H4 (cell line): ENCODE measurements at places on chromosomes 7 and 10. TPM values are rescaled to one million over a fixed set of nuclear protein-coding genes. Genes with fewer than 3 reads are reported as not detected.

DNA sequence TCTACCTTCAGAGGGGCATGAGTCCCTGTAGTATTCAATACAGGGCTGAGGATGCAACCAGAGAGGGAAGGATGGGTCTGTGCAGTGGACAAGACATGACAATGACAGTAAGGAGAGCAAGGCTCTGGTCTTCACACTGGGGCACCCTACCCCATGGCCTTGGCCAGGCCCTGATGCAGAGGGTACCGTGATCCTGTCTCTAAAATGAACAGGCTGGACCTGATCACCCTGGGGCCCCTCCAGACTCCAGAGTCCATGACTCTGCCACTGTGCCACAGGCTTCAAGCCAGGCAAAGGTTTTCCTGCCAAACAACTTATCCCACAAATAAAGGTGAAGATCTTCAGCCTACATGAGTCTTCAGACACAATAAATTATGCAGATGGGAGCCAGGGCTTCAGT lies 4.9 kb downstream of the MAT1A start:
- DNase-seq: no peak

GRCh38 chr10:130138479-130138866 lies 2.3 kb downstream of the GLRX3 start:
- DNase-seq: peak; percentile 47

DNA sequence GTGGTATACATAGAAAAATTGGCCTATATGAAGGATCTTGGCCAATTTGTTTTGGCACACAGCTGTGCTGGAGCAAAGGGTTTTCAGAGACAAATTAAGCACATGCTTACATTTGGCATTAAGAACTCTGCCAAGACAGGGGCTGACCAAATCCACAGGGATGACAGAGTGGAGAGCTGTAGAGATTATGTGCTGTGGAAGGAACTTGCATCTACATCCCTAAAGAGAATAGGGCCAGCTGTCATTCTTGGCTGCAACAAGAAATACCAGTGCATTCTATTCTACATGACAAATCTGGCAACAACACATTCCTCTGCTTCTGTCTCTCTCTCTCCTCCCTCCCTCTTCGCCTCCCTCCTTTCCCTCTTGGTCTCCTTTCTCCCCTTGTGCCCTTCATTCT lies 75.6 kb downstream of the POM121L12 start:
- no peak for DNase-seq

GRCh38 chr10:86821388-86821999 lies 65.1 kb downstream of the BMPR1A start:
- no peak for DNase-seq

GRCh38 chr7:147937428-147937827 lies 653.1 kb upstream of the C7orf33 start:
- peak; percentile 73 for DNase-seq

GRCh38 chr7:137772748-137773147 lies 74.0 kb downstream of the DGKI start:
- DNase-seq: peak; percentile 16

Gene MRPS16
- total RNA-seq: 57.6 and 71.6 TPM in 2 replicates

DNA sequence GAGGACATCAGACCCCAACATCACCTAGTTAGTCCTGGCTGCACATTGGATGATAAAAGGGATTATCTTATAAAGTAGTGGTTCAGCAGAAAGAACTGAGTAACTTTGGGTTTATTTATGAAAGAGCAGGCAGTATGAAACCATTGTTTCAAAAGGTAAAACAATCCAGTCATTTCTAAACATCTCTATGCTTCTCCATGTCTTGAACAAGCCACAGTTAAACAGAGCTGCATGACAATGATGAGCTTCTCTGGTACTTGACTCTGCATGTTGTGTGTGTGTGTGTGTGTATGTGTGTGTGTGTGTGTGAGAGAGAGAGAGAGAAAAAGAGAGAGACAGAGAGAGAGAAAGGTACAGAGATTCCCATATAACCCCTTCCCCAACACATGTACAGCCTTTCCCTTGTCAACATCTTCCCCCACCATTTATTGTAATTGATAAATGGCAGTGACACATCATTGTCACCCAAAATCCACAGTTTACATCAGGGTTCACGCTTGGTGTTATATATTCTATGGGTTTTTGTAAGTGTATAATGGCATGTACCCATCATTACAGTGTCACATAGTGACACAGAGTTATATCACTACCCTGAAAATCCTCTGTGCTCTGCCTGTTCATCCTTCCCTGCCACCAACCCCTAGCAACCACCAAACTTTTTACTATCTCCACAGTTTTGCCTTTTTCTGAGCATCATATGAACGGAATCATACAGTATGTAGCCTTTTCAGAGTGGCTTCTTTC lies 32.8 kb upstream of the SLC18A3 start:
- DNase-seq: no peak
